ENCODE measurements at places on chromosomes 5 and 9. TPM values are rescaled to one million over a fixed set of nuclear protein-coding genes. Genes with fewer than 3 reads are reported as not detected.
A peak's percentile ranks its signal among the peaks of the same experiment; 100 is the strongest.

The RAB3C gene
- total RNA-seq = not detected

GRCh38 chr5:121462441-121462840 lies 389.2 kb upstream of the FTMT start:
- no peaks in the 10 kb centered on the region for H3K4me1 ChIP-seq
- no peaks in the 10 kb centered on the region for H3K27me3 ChIP-seq
- H3K27ac ChIP-seq = no peak overlapping the region
- no peak for DNase-seq
- no peak overlapping the region for H3K4me3 ChIP-seq

DNA sequence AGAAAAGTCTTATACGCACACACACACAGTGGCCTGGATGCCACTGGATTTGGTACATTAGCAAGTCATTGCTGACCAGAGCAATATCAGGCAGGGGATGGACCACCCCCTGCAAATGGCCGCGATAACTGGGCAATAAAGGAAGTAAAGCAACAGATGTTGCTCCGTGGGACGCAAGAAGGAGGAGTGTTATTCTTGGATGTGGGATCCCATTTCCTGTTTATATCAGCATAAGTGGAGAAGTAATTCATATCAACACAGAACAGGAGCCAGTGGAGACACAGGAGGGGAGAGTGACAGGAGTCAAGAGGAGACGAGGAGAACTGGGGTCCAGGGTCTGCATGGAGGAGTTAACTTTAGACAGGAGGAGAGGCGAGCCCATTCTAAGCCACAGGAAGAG lies 18.4 kb downstream of the RUFY1 start:
- H3K27me3 ChIP-seq = no peaks in the 10 kb centered on the region
- H3K27ac ChIP-seq = no peak overlapping the region
- peaks cover 20% of the 10 kb centered on the region for H3K36me3 ChIP-seq
- no peak overlapping the region for H3K4me3 ChIP-seq

The DDX4 gene
- total RNA-seq = 1.1 TPM

DNA sequence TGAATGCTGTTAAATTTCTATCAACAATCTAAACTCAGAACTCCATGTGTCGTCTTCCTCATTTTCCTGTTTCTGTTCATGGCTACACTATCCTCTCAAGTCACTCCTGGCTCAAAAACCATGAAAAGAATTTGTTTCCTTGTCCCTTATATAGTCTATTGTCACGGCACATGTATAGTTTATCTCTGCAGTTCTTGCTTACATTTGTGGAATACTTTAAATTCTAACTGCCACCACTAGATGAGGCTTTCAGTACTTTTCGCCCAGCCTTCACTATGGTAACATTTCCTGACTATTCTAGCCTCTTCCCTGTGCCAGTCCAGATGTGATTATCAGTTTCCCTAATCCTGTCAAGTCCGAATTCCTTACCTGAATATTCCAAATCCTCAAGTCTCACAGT lies 34.6 kb downstream of the PKD2L2 start:
- no peak overlapping the region for H3K4me3 ChIP-seq
- DNase-seq = no peak
- peaks cover 1% of the 10 kb centered on the region for H3K36me3 ChIP-seq
- no peaks in the 10 kb centered on the region for H3K27me3 ChIP-seq

DNA sequence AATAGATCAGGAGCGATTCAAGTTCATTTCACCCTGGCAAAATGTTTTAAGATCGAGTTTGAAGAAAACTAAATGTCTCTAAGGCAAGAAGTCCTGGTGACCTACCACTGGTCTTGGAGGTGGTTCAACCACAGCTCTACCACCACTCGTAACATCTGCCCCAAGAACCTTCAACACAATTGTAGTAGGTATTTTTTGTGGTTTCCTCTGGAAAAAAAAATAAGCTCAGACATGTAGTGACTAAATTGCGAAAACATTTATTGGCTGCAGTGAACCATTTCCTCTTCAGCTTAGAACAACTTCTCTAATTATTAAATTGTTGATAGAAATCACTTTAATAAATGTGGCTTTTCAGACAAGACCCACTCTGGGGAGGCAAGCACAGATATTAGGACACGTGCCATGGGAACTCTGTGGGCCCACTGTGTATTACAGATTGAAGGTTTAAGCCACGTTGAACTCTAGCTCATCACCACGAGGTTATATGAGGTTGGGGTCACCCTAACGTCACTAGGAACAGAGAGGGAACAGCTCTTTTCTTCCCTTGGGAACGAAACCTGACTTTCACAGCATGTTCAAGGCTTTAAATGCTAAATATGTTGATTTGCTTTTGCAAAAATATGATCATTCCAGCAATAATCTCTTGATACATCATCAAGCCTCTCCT lies 142.9 kb downstream of the HSD17B3 start:
- H3K36me3 ChIP-seq = peaks cover 2% of the 10 kb centered on the region
- no peak for DNase-seq
- no peak overlapping the region for H3K4me3 ChIP-seq
- no peak overlapping the region for H3K27ac ChIP-seq

- H3K27ac ChIP-seq = no peak overlapping the region
- no peaks in the 10 kb centered on the region for H3K27me3 ChIP-seq
- H3K4me3 ChIP-seq = no peak overlapping the region
- peak; percentile 34 for DNase-seq
These were observed 192.1 kb upstream of the TRIM32 start for GRCh38 chr9:116494815-116495634.

The C5orf52 gene
- total RNA-seq = not detected

Measured in activated T-cell treated with anti-CD3 and anti-CD28 coated beads, Interleukin-2, amount 50 U/mL, for 72 hours (primary cell).